ENCODE measurements at places on chromosomes 5 and 9.

DNA sequence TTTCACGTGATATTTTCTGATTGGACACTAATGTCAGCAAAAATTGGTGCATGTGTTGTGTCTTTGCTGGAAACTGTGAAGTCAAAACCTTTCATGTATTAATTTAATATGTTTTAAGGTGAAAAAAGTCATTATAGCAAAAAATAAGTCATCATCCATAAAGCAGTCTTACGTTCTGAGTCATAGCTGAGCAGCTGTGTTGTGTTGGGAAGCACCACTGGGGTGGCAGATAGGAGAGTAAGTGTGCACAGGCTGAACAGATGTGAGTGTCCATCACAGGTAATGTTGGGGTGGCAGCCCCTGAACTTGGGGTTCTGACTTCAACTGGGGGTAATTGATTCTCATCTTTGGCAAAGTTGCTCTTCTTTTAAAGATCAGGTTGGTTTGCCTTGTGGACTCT, 156.8 kb downstream of the NXNL2 start:
- peak; percentile 61 for DNase-seq

DNA sequence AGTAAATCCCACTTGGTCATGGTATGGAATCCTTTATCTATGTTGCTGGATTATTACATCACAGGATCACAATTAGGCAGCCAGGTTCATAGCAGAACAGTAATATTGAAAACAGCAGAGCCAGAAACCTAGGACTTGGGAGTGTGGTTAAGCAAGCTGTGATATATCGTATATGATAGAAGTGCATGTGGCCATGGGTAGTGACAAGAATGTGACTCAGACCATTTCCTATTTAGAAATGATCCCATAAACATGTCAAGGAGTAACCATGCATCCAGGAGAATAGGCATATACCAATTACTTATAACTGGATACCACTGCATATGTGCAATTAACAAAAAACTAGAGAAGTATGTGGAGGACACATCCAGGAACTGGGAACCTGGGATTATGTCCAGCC, 31.2 kb downstream of the AMBP start:
- DNase-seq: peak; percentile 52

DNA sequence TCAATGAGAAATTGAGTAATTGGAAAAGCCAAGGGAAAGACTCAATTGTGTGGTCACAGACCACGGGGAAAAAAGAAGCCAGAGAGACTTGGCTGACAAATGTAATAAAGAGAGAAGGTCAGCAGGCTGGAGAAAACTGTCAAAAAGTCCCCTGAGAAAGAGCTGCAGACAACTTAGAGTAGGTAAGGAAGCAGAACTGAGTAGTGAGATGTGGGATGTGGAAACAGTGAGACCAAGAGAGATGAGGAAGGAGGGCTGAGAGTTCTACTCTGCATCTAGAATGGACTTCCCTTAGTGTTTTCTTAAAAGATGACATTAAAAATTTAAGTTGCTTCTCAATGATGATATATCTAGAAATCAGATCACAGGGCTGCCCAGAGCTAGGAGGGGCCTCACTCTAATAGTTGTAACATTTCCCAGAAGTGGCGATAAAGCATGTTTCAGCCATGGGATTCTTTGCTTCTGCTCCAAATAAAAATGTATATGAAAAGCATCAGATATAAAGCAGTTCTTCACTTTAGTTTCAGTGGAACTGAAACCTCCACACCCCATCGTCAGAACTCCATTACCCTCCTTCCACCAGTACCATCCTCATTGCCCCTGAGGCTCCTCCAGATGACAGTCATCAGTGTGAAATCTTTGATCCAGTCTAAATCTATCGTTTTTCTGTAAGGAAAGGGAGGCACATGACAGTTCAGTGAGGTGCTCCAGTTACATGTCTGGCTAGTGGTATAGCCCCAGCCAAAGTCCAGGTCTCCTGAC, 80.6 kb downstream of the SPEF2 start:
- no peak for DNase-seq

DNA sequence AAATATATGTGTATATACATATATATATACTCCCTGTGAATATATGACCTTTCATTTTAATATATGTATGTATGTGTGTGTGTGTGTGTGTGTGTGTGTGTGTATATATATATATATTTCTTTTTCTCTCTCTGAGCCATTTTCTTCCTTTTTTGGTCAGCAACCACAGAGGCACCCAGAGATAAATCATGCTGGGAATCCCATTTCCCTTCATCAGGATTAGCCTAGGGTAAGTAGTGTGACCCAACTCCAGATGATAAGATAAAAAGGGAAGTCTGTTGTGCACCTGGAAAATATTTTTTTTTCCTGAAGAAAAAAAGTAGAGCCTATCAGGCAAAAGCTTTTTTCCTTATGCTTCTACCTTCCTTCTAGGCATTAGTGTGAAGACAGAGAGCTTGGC, 25.4 kb upstream of the SUB1 start:
- DNase-seq: no peak

GRCh38 chr9:92807757-92808725, 43.4 kb upstream of the BICD2 start:
- peak; percentile 5 for DNase-seq

GRCh38 chr5:100827481-100827889, 75.6 kb downstream of the ST8SIA4 start:
- peak; percentile 53 for DNase-seq

GRCh38 chr5:8729437-8729836, 816.4 kb downstream of the SEMA5A start:
- peak; percentile 70 for DNase-seq

- DNase-seq: peak; percentile 98
Observed at GRCh38 chr5:57692582-57693487, 210.2 kb upstream of the ACTBL2 start.

DNA sequence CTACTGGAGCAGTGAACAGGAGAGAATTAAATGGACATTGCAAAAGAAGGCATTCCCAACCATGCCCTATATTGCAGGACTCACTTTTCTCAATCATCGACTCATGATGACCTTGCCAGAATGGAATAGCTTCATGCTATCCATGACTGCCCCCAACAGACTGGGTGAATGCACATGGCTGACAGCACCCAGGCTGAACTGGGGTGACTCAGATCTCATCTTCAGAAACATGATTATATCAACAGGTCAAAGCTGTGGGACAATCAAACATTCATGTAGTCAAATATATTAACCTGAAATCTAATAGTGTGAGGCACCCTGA, 34.7 kb upstream of the MIER3 start:
- DNase-seq: peak; percentile 47

DNA sequence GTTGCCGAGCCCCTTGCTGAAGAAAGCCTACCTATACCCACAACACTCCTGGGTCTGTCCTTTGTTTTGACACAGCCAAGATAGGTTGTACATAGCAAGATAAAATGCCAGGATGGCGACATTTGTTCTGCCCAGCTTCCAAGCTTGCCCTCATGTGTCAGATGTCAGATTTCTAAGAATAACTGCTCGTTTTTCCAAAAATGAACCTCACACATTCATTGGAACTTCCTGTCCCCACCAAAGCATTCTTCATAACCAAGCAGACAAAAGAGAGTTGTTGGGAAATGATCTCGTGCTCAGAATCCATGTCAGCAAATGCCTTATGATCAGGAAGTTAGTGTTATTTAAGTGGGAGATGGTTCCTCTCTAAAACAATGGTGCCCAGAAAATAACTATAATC, 210.1 kb downstream of the ZNF608 start:
- no peak for DNase-seq

Measured in ELR (cell line).